ENCODE measurements at places on chromosomes 7 and 10. TPM values are rescaled to one million over a fixed set of nuclear protein-coding genes. Genes with fewer than 3 reads are reported as not detected.
A peak's percentile ranks its signal among the peaks of the same experiment; 100 is the strongest.

- DNase-seq: no peak
- H3K27ac ChIP-seq: no peak overlapping the region
- H3K36me3 ChIP-seq: no peaks in the 10 kb centered on the region
- no peak overlapping the region for H3K4me3 ChIP-seq
- no peaks in the 10 kb centered on the region for H3K4me1 ChIP-seq
These were observed 95.3 kb downstream of the PTPRN2 start for GRCh38 chr7:158492367-158492764.

The THNSL1 gene
- total RNA-seq: 7.6 TPM

- H3K27ac ChIP-seq: no peak overlapping the region
- peaks cover 81% of the 10 kb centered on the region for H3K36me3 ChIP-seq
- peak; percentile 85 for DNase-seq
- no peaks in the 10 kb centered on the region for H3K27me3 ChIP-seq
These were observed 30.0 kb downstream of the SFXN4 start for GRCh38 chr10:119135513-119135881.

DNA sequence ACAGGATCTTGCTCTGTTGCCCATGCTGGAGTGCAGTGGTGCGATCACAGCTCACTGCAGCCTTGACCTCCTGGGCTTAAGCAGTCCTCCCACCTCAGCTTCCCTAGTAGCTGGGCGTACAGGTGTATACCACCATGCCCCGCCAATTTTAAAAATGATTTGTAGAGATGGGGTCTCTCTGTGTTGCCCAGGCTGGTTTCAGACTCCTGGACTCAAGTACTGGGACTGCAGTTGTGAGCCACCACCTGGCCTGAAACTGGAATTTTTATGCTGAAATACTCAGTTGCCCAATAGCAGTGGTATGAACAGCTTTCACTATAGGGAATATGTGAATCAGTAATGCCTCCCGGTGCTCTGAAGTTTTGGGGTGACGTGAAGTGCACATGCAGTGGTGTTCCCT lies 7.6 kb downstream of the ZRANB1 start:
- peaks cover 31% of the 10 kb centered on the region for H3K36me3 ChIP-seq
- no peak overlapping the region for H3K4me3 ChIP-seq
- H3K4me1 ChIP-seq: peaks cover 28% of the 10 kb centered on the region
- no peaks in the 10 kb centered on the region for H3K27me3 ChIP-seq
- no peak overlapping the region for H3K27ac ChIP-seq

The NRP1 gene
- 117 TPM for total RNA-seq

The BICC1 gene
- 15.6 TPM for total RNA-seq

DNA sequence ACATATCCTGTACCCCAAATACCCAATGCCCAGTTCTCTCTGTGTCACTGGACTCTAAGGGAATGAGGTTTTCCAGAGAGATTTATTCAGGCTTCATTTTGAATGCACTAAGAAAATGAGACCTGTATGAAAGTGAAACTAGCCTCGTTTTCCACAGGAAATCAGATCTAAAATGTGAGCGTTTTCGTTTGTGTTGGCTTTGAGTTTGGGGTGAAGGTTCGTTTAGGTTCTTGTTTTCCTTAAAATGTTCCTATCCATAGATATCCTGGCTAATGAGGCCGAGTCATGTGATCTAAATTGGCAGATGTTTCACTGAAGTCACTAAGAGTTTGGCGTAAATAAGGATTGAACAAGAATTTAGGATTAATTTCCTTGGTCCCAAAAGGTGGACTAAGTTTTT lies 90.9 kb upstream of the BMPER start:
- DNase-seq: no peak
- H3K27me3 ChIP-seq: no peaks in the 10 kb centered on the region
- H3K4me3 ChIP-seq: no peak overlapping the region
- no peak overlapping the region for H3K27ac ChIP-seq

DNA sequence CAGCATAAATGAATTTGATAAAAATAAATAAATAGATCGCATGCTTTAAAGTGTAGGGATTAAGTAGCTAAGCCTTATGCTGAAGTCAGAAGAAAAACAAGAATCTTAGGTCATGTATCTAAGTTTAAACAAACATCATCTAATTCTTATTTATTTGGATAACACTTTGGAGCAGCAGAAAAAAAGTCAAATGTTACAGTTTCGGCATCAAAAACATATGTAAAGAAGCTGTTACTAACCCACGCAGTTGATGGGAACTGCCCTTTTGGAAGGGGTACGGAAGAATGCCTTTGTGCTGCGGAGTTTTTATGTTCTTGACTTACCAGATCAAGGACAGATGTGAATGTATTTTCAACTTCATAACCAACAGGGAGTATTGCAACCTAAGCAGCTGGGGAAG lies 37.3 kb upstream of the HABP2 start:
- H3K27me3 ChIP-seq: peaks cover 32% of the 10 kb centered on the region
- no peak overlapping the region for H3K27ac ChIP-seq
- no peak overlapping the region for H3K4me3 ChIP-seq
- no peak for DNase-seq
- no peaks in the 10 kb centered on the region for H3K36me3 ChIP-seq

The SPDYE11 gene
- not detected for total RNA-seq

- H3K27me3 ChIP-seq: peaks cover 15% of the 10 kb centered on the region
- H3K27ac ChIP-seq: no peak overlapping the region
- no peak overlapping the region for H3K4me3 ChIP-seq
- no peaks in the 10 kb centered on the region for H3K36me3 ChIP-seq
These were observed 139.9 kb upstream of the ADCY1 start for GRCh38 chr7:45434167-45434784.

The AHR gene
- total RNA-seq: 99.1 TPM

- no peaks in the 10 kb centered on the region for H3K36me3 ChIP-seq
- peaks cover 82% of the 10 kb centered on the region for H3K27me3 ChIP-seq
- H3K4me3 ChIP-seq: no peak overlapping the region
- no peak overlapping the region for H3K27ac ChIP-seq
These were observed 55.7 kb downstream of the IKZF1 start for GRCh38 chr7:50359995-50360925.

Data from MCF 10A (cell line).